Naive thymus-derived CD8-positive, alpha-beta T cell (primary cell): ENCODE measurements at places on chromosomes 2 and 18. TPM values are rescaled to one million over a fixed set of nuclear protein-coding genes. Genes with fewer than 3 reads are reported as not detected.

HAAO gene
- 0.80 TPM for total RNA-seq

EXOC6B gene
- total RNA-seq, result 20.1 TPM

KCNIP3 gene
- total RNA-seq, result not detected

HOXD8 gene
- not detected for total RNA-seq

- H3K27me3 ChIP-seq, result no peaks in the 10 kb centered on the region
- peaks cover 91% of the 10 kb centered on the region for H3K36me3 ChIP-seq
- H3K27ac ChIP-seq, result no peak overlapping the region
- no peak for DNase-seq
- no peaks in the 10 kb centered on the region for H3K4me1 ChIP-seq
Measured at GRCh38 chr2:43948370-43948769, 47.4 kb downstream of the LRPPRC start.

- no peaks in the 10 kb centered on the region for H3K36me3 ChIP-seq
- no peaks in the 10 kb centered on the region for H3K27me3 ChIP-seq
- peaks cover 70% of the 10 kb centered on the region for H3K4me1 ChIP-seq
- peak overlapping the region; percentile 2 for H3K4me3 ChIP-seq
- H3K27ac ChIP-seq, result peak overlapping the region; percentile 61
Measured at GRCh38 chr2:97957432-97958183, 38.1 kb downstream of the TMEM131 start.

DNA sequence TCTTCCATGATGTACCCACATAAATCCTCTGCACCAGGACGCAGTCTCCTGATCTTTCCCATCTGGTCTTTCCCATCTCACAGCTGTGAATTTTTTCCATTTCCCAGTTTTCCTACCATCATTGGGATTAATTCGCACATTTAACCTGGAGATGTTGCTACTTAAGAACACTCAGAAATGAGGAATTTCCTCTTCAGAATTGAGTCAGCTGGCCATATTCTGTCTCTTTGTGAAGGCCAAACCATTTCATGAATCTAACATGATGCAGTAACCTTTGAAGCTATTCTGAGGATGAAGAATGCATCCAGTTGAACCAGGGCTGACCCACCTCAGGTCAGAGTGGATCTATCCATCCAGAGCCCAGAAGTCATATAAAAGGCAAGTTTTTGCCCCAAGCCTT is 326.8 kb downstream of the SETBP1 start:
- no peak for DNase-seq
- H3K27ac ChIP-seq, result no peak overlapping the region
- no peaks in the 10 kb centered on the region for H3K36me3 ChIP-seq
- peaks cover 17% of the 10 kb centered on the region for H3K4me1 ChIP-seq
- no peaks in the 10 kb centered on the region for H3K27me3 ChIP-seq

DNA sequence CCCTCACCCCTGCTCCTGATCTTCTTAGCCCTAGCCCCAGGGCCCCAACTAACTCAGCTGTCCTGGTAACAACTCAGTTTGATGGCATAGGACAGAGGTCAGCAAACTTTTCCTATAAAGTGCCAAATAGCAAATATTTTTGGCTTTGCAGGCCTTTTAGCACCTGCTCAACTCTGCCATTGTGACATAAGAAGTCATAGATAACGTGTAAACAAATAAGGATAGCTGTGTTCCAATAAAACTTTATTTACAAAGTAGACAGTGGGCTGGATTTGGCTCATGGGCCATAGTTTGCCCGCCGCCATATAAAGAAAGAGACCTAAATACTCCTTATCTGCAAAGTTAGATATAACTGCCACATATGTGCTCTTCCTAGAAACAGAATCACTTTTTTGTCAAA is 27.3 kb upstream of the TMEM87B start:
- no peak overlapping the region for H3K27ac ChIP-seq
- no peak overlapping the region for H3K4me3 ChIP-seq
- DNase-seq, result no peak

DNA sequence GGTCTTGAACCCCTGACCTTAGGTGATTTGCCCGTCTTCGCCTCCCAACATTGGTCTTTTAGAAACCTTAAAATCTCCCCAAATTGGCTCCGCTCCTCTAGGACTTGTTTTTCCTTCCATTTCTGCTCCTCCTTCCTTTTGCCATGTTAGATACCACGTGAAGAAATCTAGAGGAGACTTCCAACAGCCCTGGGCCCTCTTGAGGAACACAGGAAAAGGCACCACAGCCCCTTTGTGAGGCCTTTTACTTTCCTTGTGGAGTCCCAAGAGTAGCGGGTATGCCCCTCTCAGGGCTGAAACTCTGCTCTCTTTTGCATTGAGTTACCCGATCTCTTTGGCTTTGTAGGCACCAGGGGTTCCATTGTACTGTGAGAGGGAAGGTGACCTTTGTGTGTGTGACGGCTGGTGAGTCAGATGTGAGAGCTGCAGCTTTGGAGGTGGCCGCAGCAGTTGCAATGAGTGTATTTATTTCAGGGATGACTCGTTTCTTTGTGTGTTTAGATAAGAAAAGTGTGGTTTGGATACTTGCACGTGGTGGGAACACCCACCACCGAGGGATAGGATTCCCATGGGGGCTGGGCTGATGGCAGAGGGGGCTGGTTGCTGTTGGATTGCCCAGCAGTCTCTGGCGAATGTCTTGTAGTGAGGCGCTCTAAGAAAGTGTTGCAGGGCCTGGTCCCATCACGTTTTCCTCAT is 218.4 kb upstream of the HS6ST1 start:
- no peaks in the 10 kb centered on the region for H3K4me1 ChIP-seq
- H3K36me3 ChIP-seq, result no peaks in the 10 kb centered on the region
- no peak for DNase-seq
- no peaks in the 10 kb centered on the region for H3K27me3 ChIP-seq
- H3K27ac ChIP-seq, result no peak overlapping the region

DNA sequence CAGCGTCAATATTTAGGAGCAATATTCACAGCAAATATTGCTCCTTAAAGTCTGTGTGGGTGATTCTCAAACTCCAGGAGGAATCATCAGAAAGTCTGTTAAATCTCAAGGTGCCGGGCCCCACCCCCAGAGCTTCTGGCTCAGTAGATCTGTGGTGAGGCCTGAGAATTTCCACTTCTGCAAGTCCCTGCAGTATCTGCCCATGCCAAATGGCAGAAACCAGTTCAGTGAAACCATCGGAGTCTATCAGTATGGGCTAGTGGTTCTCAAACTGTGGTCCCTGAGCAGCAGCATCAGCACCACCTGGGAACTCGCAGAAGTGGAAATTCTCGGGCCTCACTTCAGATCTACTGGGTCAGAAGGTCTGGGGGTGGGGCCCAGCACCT is 202.9 kb downstream of the SLC4A3 start:
- no peak overlapping the region for H3K27ac ChIP-seq
- H3K36me3 ChIP-seq, result no peaks in the 10 kb centered on the region
- H3K27me3 ChIP-seq, result peaks cover 7% of the 10 kb centered on the region
- H3K4me3 ChIP-seq, result no peak overlapping the region
- H3K4me1 ChIP-seq, result no peaks in the 10 kb centered on the region
- DNase-seq, result no peak

DNA sequence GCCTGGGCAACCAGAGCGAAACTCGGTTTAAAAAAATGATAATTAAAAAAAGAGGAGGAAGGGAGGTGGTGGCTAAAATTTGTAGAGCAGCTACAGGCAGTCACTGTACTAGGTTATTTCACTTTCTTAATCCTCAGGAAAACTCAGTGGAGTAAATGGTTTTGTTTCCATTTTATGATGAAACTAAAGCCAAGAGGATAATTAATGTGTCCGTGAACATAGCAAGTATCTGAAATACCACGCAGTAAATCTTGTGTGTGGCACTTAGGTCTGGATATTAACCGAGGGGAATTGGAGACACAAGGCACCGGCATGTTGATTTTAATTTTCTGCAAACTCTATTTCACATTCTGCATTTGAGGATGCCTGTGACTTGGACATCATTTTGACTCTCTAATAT is 14.5 kb downstream of the SH3BP4 start:
- H3K36me3 ChIP-seq, result no peaks in the 10 kb centered on the region
- no peak overlapping the region for H3K4me3 ChIP-seq
- no peak for DNase-seq
- peaks cover 11% of the 10 kb centered on the region for H3K4me1 ChIP-seq
- peaks cover 22% of the 10 kb centered on the region for H3K27me3 ChIP-seq
- H3K27ac ChIP-seq, result no peak overlapping the region
